ENCODE measurements at places on chromosomes 4 and X.

DNA sequence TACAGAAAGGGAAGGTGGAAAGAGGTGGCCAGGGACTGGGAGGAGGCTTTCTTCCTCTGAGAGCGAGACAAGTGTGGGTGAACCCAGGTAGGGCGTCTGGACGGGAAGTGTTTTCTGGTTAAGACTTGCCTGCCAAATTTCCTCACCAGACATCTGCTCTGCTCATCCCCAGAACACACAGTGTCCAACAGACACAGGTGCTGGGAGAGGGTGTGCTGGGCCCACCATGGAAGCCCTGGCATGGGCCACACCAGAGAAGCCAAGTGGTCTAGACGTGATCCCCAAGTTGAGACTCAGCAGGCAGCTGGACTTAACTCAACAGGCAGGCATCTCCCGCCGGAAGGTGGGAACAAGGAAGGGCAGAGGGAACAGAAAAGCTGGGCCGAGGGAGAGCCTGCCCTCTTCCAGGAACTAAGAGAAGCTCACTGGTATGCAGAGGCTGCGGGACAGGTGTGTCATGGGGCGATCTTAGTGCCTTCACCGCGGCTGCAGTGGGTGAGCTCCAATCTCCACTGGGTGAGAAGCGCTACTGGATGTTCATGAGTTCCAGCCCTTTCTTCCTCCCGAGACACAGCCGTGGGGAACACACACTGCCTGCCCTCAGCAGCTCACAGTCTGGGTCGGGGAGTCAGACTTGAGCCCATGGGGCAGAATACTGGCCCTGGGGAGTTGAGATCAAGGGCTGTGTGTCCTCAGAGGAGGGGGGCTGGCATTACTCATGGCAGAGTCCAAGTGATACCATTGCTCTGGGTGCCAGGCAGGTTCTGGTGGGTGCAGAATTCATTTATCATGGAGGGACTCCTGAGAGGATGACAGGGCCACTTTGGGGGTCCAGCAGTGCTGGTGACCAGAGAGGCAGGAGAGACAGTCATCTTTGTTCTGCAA, 110.2 kb downstream of the CPZ start:
- DNase-seq: no peak

DNA sequence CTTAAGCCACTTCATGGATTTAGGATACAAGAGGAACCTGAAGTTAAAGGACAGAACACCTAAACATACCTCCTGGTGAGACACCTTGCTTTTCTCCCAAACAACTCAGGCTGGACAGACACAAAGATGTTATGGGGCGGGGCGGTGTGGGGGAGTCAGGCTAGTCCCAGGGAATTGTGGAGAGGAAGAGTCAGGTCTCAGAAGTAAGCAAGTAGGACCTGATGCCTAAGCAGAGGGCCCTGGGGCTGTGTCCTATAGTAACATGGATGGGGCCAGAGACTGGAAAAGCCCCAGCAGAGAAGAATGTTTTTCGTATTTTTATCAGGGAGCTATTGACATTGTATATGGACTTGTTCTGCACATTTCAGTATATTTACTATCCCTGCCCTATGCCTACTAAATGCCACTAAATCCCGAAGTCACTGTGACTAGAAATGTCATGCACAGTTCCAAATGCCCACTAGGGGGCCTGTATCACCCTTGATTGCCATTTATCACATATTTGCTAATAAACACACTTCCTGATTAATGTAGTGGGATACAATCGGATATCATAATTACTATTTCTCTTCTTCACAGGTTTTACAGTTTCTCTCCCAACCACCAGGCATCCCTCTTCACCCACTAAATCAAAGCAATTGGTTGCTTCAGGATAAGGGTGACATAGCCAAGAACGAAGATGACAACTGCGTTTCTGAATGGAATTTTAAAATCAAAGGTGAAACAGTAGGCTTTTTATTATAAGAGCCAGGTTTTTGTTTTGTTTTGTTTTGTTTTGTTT, 23.8 kb upstream of the ARHGAP10 start:
- DNase-seq: no peak

DNA sequence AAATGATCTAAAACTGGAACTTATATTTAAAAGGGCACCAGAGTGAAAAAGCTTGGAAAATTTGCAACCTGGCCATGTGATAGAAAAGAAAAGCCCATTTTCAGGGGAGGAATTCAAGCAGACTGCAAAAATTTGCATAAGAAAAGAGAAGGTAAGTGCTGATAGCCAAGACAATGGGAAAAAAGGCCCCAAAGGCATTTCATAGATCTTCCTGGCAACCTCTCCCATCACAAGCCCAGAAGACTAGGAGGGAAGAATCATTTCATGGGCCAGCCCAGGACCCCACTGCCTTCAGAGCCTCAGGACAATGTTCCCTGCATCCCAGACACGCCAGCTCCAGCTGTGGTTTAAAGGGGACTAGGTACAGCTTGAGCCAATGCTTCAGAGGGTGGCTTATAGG, 887.3 kb upstream of the DIAPH2 start:
- DNase-seq: no peak

GRCh38 chr4:171130256-171130801, 682.9 kb upstream of the GALNTL6 start:
- DNase-seq: no peak

- no peak for DNase-seq
These were observed 5.0 kb downstream of the FGA start for GRCh38 chr4:154585369-154586018.

GRCh38 chr4:128571747-128572146, 237.8 kb upstream of the JADE1 start:
- peak; percentile 94 for DNase-seq

DNA sequence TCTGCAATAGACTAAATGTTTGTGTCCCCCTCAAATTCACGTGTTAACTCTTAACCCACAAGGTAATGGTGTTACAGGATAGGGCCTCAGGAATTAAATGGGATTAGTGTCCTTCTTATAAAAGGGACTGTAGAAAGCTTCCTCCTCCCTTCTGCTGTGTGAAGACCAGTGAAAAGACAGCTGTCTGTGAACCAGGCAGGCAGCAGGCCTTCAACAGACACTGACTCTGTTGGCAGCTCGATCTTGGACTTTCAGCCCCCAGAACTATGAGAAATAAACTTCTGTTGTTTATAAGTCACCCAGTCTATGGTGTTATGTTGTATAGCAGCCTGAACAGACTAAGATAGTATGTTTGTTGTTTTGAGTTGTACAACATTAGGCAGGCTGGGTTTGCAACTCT, 208.1 kb downstream of the GBA3 start:
- no peak for DNase-seq

DNA sequence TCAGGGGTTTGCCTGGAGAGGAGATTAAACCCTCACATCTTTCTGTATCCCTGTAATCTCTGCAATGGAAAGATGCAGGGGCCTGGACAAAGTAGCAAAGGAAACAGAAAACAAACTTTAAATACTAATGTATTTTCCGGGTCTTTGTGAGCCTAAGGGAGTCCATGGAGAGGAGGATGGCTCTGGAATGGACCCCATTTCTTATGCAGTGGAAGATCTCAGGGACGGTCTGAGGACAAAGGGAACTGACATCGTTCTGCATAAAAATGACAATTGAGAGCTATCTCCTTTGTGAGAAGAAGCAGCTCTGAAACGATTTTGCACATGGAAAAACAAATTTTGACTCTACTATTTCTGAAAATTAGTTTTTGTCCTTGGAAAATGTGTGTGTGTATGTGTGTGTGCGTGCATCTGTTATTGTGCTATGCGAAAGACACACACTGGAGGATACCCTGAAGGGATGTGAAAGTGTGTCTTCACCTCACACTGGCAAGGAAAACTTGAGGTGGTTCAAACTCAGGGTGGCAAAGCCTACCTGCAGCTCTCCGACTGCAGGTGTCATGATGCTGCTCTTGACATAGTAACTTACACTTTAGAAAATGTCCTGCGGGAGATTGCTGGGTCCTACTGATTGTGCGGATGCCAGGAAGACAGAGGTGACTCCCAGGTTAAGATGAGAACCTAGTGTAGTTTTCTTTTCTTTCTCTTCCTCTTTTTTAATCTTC, 126.4 kb upstream of the JADE1 start:
- no peak for DNase-seq

Data from skeletal muscle cell (primary cell).